ENCODE measurements at places on chromosomes 13 and 19.
A peak's percentile ranks its signal among the peaks of the same experiment; 100 is the strongest.

DNA sequence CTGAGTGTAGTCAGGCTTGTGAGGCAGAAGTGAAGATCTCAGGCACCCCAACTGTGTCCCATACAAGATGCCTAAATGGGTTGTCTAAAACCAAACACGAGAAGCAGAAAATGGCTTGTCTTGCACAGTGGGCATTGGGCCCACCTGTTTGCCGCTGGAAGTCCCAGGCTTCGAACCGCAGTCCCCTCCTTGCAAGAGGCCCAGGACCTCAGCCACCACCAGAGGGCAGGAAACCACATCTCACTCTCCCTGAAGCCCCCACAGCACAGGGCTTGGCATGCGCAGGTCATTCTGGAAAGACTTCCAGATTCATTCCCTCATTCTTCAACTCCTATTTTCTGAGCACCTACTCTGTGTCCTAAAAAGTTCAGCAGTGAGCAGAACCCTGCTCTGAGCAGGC, 973.7 kb downstream of the UQCRFS1 start:
- no peak for DNase-seq

DNA sequence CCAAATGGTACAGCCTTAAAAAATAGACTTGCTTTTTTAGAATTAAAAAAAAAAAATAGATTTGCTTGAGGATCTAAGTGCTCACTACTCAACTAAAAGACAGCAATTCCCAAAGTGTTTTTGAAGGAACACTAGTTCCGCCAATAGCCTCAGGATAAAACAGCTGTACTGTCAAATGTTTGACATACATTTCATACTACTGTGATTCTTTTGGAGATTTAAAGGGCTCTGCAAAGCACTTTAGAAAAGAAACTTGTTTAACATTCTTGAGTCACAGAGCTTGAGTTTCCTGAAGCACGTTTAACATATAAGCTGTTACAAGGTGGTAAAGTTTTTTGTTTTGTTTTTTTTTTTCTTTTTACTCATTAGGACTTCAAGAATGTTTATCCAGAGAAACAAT, 23.1 kb upstream of the KLF5 start:
- DNase-seq: no peak

- peak; percentile 75 for DNase-seq
Measured at GRCh38 chr19:10654610-10655456, 687 bp downstream of the ILF3 start.

DNA sequence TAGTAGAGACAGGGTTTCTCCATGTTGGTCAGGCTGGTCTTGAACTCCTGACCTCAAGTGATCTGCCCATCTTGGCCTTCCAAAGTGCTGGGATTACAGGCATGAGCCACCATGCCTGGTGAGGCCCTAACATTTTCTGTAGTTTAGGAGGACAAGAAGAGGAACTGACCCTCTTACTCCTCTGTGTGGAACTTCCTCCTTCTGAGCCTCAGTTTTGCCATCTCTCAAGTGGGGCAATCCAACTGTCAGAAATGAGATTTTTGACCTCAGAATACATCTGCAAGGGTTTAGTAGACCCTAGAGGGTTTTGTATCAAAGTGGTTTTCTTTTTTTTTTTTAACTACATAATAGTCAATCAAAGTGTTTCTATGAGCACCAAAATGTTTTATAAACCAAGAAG, 2.4 kb downstream of the DKKL1 start:
- no peak for DNase-seq

GRCh38 chr19:13835791-13836723, 40.8 kb downstream of the ZSWIM4 start:
- DNase-seq: peak; percentile 73

GRCh38 chr19:28744943-28745342, 468.0 kb downstream of the UQCRFS1 start:
- no peak for DNase-seq

DNA sequence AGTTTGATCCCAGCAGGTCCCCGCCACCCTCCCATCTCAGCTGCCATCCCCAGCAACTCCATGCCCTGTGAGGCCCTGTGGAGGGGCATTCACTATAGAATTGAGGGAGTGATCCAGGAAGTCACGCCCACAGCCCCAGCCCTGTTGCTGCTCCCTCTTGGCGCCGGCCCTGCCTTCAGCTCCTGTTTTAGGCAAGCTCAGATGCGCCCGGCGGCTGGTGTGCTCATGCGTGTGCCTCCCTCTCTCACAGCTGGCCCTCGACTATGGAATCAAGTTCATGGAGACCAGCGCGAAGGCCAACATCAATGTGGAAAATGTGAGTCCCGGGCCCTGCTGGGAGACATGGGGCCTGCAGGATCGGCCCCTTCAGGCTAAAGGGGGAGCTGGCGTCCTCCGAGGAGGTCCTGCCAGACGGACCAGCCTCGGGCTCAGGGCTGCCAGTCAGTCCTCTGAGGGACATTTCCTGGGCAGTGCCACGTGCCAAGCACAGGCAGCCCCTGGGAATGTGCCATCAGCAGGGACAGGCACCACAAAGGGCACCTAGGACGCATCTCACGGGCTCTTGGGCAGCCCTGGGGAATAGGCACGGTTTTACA, 15.6 kb upstream of the HSH2D start:
- DNase-seq: no peak
